Peyer's patch (tissue), 4 donors: ENCODE measurements at places on chromosomes 2 and 18. TPM values are rescaled to one million over a fixed set of nuclear protein-coding genes. Genes with fewer than 3 reads are reported as not detected.

- DNase-seq, result no peak
These were observed 12.7 kb downstream of the USP39 start for GRCh38 chr2:85628658-85629057.

GRCh38 chr2:9497017-9497416 is 22.7 kb downstream of the IAH1 start:
- DNase-seq, result no peak

- DNase-seq, result no peak
These were observed 52.6 kb downstream of the CHN1 start for GRCh38 chr2:174952607-174953006.

DNA sequence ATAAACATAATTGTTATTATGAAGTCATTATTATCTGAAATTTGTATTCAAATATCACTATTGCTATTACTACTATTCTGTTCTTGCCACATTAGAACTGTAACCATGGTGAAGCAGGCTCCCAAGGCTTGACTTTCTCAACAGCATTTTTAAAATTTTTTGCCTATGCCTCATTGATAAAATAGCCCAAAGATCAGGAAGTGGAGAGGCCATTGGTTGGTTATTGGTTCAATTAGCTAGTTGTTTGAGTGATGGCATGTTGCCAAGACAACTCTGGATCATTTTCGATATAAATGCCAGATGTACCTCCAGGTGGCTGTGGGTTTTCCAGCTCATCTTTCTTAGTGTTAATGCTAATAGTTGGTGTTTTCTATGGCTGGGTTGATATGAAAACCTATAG is 513.5 kb downstream of the TRIB2 start:
- no peak for DNase-seq

- no peak for DNase-seq
These were observed 21.2 kb upstream of the EPAS1 start for GRCh38 chr2:46275995-46276394.

DNA sequence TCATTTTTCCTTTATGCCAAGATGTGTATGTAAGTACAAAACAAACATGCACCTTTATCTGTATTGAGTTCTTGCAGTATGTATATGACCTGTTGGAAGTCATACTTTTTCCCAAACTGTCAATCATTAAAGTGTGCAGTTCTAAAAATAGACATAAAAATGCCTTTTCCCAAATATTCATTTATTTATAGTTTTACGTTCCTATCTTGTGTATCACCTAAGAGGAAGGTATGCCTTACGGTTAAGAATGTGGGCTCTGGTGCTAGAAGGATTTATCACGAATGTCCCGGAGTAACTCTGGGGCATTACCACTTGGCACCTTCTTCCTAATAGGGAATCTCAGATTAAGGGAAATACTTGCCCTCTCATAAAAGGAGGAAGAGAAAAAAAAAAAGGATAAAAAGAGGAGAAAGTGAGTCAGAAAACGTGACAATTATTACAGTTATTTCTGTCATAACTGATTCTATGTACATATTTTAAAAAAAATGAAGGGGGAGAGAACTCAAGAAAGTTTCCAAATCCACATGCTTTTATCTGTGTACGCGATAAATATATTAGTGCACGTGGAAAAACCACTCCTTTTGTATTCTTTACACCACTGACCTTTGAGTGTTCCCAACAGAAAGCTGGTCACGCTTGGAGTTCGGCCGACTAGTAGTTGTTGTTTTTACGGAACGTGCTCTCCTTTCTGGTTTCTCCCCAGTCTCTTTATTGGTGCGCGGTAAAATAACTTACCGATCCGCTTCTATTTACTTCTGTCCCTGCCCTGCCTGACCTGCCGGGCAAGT is 721 bp downstream of the MCEE start:
- DNase-seq, result no peak

DNA sequence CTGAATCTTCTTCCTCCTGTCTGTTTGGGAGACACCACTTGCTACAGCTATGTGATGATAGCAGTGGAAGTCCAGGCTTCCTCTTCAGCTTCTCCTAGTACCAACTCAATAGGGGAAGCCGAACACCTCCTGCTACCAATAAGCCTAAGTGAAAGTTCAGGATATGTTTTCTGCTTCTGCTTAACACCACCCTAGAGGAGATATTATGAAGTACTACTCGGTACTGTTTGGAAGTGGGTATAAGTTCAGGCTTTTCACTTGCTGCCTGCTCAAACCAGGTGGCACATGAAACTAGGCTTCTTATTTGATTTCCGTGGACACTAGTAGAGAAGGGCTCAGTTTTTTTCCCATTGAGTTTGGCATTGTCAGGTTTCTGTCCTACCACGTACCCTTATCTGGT is 99.8 kb downstream of the PTPN4 start:
- no peak for DNase-seq

DNA sequence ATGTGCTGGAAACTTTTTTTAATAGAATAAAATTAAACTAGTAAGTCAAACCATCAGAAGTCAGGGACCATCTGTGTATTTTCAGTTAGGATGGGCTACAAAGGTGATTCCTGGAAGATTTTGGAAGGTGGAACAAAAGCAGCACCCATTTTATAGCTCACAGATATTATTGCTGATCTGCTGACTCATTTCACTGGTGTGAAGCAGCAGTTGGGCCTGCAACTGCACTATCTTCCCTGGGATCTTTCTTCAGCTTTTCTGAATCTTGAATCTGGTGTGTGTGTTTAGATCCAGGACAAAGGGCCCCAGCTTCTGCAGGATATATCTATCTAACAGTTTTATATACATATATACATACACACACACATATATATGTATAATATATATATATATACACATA is 35.6 kb upstream of the BCL11A start:
- DNase-seq, result no peak

DNA sequence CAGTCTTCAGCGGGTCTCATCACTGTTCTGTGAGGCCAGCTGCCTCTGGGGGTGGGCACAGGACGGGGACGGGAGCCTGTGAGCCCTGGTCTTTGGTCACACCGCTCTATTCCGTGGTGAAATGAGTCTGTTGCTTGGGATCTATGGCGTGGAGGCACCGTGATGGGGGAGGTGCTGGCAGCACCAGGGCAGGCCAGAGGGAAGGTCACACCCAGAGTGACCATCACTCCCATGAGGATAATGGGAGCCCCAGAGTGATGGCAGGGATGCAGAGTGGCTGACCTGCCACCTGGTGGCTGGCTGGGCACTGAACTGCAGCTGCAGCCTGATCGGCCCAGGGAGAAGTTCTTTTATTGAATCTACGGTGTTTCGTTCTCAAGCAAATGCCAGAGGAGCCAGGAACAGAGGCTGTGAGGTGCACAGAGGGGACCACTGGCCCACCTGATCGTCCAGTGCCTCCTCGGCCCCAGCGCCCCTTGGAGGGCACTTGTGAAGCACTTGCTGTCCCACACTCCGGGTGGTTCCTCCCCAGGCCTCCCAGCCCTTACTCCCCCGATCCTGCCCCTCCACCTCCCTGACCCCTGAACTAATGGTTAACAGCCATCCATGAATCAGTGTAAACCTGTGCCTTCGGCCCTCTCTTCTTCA is 17.9 kb downstream of the KCNIP3 start:
- peak; percentile 51 for DNase-seq

GRCh38 chr2:149800624-149801542 is 213.3 kb upstream of the MMADHC start:
- DNase-seq, result no peak

The TMEM17 gene
- total RNA-seq, result 1.8 TPM
